Effector memory CD4-positive, alpha-beta T cell (primary cell): ENCODE measurements at places on chromosomes 4 and X.

DNA sequence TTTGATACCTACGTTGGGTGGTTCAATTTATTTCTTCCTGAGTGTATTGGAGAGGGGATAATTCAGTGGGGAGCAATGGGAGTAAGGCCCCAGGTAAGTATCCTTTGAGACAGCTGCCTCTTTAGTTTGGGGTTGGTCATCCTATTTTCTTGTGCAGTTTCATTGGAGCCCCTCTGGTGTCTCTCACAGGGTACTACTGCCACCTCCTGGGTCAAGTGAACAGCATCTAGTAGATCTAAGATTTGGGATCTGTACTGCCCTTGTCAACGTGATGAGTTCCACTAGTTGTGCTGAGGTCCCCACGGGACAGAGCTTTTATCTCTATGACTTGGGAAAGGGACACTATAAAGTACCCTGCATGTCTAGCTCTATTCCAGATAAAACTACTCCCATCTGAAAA lies 80.6 kb downstream of the PBDC1 start:
- DNase-seq, result peak; percentile 6

DNA sequence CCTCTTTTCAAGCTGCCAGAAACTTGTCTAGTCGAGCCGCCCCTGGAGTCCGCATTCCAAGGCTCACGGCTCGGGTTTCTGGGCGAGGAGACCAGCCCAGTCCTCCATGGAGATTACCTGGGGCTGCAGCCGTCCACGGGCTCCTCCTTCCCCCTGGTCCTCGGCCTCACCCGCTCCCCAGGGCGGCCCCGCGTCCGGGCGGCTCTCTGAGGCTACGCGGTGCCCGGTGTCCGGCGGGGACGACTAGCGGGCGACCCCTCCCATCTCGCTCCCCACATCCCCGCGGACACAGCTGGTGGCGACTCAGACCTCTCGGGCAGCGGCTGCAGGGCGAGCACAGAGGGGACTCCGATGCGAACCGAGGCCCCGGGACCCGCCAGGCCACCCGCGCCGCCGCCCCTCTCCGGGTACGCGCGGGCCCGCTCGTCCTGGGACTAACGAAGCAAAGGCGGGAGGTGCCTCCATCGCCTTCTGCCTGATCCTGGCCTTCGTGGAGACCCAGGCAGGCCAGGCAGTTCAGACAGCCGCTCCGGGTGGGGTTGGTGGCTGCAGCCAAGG lies 159.4 kb downstream of the TRAM1L1 start:
- no peak for DNase-seq

DNA sequence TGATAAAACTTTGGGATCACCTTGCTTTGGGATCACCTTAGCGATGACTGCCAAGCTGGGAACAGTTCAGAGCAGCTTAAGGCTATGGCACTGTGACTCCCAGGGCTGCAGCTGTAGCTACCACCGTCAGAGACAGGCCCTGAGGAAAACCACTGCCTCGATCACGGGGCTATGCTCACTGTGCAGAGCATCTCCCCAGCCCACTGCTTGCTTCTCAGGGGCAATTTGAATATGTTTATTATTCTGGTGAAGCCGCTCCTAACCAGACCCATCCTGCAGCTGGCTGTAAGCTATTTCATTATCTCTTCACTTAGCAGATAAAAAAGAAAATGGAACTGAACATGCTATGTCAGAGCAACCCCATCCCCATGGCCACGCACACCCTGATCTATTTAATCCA lies 328.5 kb downstream of the EVC2 start:
- no peak for DNase-seq

GRCh38 chr4:7826909-7827306 lies 112.8 kb downstream of the AFAP1 start:
- no peak for DNase-seq

GRCh38 chr4:5734853-5735252 lies 23.9 kb downstream of the EVC start:
- DNase-seq, result no peak

DNA sequence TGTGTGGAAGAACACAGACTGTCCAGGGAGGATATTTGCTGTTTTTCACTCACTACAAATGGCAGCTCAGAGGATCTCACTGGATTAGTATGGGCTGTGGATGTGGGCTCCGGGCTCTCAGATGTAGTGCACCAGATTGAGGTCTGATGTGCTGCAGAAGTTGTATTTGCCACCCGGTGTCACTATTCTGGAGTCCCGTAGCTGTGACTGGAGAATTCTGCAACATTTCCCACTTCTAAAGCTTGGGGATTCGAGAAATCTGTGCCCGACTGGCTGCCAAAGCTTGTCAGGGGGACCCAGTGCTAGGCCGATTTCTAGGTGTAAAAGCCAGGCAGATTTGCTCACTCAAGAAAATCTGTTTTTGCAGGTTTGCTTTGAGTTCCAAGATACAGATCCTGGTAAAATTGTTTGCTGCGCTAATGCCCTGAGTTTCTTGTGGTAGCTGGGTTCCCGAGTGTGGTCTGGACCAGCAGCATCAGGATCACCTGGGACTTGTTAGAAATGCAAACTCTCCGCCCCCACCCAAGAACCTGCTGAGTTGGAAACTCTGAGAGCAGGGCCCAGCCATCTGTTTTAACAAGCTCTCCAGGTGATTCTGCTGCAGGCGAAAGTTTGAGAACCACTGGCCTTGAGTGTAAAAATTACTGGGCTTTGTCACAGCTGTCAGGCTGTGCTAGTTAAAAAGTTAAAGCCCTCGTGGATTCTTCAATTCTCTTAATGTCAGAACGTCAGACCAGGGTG lies 18.1 kb downstream of the KIT start:
- DNase-seq, result no peak

DNA sequence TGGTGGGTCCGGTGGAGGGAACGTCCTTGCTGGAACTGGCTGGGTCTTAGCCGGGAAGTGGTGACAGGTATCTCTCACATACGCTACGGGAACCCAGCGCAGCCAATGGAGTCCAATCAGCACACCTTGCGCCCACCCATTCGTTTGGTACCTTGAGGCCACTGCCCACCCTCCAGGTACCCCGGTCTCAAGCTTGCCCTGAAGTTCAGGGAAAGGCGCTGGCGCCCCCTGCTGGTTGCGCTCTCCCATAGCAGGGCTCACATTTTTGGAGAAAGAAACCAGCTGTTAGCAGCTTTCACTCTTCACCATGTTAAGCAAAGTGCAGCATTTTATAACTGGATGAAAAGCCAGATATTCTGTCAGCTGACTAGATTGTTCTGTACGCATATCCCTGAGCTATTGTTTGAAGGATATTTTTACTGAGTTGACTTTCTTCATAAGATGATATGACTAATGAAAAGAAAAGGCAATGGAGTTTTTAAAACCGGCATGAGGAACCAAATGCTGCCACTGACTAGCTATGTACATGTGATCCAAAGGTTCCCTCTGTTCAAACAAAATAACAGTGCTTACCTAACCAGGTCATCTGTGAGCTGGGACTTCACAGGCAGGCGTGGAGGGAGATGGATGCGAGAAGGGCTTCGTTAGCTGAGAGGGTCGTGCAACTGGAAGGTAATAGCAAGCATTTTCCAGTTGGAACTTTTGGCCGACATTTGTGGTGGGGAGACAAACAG lies 43.7 kb downstream of the OTOP1 start:
- DNase-seq, result no peak

GRCh38 chr4:96471956-96472867 lies 632.3 kb downstream of the PDHA2 start:
- no peak for DNase-seq

- DNase-seq, result no peak
Measured at GRCh38 chr4:97978791-97979488, 164.3 kb downstream of the STPG2 start.

DNA sequence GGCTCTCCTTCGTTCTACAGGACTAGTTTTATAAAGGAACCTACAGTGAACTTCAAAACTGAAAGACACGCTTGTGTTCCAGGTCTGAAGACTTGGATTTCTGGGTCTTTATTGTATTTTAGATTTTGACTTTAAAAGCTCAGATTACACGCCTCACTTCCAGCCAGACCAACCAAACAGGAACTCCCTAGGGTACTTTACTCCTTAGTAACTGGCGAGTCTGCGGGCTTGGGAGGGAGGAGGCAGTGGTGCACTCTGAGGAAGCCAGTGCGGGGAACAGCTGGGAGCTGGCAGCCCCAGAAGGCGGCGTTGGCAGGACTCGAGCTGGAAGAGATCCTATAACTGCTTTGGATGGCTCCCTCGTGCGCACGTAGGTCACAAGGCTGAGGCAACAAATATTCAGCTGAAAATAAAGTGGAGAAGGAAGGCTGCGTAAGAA lies 391 bp upstream of the PHKA1 start:
- DNase-seq, result no peak

DNA sequence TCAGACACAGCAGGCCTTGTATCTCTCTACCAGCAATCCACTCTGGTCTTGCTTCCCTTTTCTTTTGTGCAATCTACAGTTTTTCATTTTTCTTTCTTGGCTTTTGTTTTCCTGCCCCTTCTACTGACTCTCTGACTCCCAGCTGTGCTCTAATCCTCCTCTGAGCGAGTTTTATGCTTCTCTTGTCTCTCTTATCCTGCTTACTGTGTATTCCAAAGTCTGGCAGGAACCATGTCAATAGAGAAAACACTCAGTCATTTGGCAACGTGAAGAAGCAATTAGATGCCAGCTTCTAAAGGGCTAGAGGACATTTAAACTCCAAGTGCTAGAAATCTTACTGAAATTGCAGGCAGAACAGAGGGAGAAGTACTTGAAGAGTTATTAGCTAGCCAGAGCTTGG lies 984.6 kb upstream of the TENM3 start:
- no peak for DNase-seq

DNA sequence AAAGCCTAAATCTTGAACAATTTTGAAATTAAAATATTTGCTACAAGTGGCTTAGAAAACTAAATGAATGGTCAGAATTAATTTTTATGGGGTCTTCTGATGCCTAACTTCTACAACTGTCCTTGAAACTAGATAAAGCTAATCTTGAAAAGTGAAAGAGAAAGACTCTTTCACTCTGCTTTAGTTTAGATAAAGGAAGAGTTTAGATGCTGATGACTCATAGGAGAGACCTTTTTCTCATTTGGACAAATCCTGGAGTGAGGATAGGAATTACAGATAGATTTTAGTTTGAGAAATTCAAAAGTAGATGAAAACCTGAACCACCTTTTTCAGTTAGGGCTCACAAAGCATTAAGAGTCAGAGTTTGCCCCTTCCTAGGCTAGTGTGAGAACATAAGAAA lies 342.3 kb upstream of the GRID2 start:
- DNase-seq, result no peak

GRCh38 chr4:30719454-30720020 lies 632 bp upstream of the PCDH7 start:
- DNase-seq, result no peak

DNA sequence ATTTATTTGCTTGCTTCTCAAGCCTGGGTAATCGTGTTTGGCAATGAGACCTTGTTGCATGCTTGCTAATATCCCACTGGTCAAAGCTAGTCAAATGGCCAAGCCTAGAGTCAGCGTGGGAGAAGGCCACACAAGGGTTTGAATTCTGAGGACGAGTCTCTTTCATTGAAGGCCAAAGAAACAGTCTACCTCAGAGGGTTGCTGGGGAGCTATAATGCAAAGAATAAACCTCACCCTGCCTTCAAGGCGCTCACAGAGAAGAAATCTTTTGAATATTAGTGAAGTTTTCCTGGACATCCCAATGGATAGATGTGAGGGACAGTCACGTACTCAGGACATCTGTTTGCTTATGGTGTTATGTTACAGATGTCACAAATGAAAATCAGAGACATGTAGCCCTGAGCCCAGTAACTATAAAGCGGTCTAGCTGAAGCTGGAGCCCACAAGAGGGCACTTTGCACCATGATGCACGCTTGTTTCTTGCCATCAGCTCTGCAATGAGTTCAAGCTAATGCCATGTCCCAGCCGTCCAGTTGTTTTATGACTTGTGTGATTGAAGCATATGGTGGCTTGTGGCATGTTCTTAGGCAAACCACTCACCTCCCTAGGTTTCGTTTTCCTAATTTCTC lies 1.1 kb upstream of the TLR3 start:
- DNase-seq, result peak; percentile 11

- DNase-seq, result peak; percentile 9
Measured at GRCh38 chr4:68349279-68349648, 626 bp downstream of the YTHDC1 start.

GRCh38 chrX:43868791-43869190 lies 13.5 kb downstream of the MAOB start:
- DNase-seq, result no peak

DNA sequence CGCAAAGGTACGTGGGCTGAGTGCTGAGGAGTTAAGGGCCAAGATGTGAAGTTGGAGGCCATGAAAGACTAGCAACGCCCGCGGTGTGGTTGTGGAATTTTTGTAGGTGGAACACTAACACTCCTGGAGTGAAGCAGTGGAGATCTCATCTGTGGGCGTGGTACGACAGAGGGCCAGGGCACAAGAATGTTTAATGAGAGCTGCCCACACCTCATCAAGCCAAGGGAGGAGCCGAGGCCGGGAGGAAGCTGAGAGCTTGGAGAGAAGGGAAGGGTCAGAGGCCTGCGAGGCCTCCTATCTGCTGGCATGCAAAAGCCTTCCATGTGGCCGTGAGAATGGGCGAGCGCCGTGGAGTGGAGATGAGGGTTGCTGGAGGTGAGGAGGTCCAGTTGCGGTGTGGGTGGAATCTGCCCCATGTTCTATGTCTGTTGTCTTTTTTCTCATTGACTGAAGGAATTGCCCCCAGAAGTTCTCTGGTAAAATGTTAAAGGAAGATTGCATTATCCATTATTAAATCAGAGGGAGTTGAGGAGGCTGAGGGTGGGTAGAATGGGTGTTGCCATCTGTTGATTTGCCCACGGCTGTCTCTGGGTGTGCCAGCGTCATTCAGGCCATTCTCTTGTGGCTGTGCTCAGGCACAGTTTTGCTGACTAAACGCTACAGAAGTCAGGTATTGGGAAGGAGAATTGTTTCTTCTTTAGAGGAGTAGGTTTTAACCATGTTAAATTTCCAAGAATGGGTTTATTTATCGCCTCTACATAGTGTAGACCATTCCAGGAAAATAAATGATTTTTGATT lies 19.8 kb downstream of the SNX25 start:
- no peak for DNase-seq

DNA sequence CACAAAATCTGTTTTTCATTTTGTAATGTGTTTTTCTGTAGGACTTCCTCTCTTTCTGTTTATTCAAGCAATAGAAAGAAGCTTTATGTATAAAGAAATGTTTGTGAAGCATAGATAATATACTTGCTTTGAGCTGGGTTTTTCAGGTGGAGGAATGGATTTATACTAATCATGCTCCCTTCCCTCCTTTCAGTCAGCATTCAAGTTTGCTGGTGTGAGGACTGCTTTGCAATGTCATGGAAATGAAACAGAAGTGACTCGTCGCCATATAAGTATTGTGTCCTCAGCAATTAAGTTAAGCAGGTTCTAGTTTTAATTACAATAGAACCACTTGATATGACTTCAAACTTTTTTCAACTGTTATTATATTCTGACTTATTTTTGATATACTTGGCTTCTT lies 1447.1 kb downstream of the PCDH19 start:
- no peak for DNase-seq
